ENCODE measurements at places on chromosomes 6 and 20.

DNA sequence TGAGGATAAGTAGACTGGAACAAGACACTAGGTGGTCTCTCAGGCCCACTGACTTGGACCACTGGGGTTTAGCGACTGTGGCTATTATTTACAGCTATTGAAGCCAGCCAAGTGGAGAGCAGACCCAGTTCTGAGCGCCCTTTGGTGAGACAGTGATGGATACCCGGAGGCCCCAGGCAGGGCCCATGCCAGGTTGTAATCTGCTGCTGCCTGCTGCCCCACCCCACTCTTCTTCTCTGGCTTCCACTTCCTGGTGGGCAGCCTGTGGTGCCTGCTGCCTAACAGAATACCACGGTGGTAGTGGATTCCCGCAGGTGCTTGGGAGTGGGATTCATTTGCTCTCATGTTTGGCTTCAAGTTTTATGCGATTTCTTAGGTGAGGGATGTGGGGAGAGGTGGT is 570 bp downstream of the RAB44 start:
- no peak for DNase-seq

DNA sequence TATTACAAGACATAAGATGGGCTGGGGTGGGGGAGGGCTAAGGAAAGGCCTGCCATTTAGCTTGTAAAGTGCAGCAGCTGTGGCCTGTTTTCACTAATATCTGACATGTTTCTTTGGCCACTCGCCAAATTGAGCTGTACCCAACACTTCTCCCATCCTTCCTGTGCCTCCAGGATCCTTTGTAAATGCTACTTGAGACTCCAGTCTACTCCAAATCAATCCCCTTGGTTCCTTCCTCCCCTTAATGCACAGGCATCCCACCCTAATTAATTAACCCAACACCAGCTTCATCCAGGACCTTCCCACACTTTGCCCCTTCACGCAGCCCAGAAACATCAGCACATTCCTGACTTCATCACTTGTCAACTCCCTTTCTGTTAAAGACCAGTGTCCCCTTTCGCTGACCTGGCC is 55.0 kb upstream of the TCF21 start:
- DNase-seq: no peak

GRCh38 chr20:60486315-60486714 is 528.1 kb downstream of the CDH26 start:
- DNase-seq: no peak

DNA sequence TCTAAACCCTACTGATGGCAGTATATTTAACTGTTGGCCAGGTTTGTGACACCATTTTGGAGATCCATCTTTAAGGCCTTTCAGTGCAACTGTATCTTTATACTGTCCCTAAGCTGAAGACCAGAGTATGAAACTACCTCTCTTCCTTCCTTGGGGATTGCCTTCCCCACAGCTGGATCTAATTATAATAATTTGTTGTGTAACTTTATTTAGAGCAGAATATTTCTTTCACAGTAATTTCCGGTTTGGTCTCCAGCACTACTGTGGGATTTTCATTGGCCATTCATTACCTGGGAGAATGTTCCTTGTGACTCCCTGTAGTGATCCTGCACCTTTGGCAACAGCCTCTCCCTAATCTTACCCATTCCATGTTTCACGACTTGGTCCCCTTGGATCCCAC is 75.2 kb downstream of the AKAP7 start:
- no peak for DNase-seq

GRCh38 chr6:46012834-46013233 is 2.8 kb downstream of the CLIC5 start:
- DNase-seq: no peak

DNA sequence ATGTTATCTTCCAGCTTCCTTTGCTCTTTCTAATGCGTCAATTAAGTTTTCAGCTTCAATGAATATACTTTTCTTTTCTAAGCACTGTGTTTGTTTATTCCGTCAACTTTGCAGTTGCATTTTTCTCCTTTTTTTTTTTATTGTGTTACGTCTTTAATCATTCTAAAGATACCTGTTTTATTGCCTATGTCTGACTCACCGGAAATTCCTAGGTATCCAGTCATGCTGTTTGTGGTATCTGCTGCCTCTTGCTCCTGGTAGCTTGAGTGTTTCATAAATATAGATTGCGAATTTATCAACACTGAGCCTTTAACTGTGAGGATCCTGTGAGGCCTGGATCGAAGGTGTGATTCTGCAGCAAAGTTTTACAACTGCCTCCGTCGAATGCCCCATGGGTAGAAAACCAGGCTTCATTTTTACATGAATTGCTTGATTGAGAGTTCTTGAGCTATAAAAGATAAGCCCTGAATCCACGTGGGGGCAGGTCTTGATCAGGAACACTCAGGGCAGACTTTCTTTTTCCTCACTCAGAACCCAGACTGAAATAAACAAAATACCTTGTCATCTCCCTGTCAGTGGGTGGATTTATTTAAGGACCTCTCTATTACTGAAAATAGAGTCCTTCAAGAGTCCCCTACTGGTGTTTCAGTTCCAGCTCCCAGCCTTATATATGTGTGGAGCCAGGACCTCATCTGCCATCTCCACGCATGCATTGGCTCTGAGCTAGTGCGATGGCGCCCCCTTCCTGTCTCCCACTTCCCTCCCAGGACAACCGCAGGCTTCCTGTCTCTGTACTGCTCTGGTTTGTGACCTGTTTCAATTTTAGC is 60.1 kb upstream of the LRRC1 start:
- peak; percentile 43 for DNase-seq

- no peak for DNase-seq
These were observed 79.7 kb upstream of the MYLIP start for GRCh38 chr6:16049168-16049567.

- no peak for DNase-seq
These were observed 237.0 kb downstream of the BCKDHB start for GRCh38 chr6:80343511-80343910.

DNA sequence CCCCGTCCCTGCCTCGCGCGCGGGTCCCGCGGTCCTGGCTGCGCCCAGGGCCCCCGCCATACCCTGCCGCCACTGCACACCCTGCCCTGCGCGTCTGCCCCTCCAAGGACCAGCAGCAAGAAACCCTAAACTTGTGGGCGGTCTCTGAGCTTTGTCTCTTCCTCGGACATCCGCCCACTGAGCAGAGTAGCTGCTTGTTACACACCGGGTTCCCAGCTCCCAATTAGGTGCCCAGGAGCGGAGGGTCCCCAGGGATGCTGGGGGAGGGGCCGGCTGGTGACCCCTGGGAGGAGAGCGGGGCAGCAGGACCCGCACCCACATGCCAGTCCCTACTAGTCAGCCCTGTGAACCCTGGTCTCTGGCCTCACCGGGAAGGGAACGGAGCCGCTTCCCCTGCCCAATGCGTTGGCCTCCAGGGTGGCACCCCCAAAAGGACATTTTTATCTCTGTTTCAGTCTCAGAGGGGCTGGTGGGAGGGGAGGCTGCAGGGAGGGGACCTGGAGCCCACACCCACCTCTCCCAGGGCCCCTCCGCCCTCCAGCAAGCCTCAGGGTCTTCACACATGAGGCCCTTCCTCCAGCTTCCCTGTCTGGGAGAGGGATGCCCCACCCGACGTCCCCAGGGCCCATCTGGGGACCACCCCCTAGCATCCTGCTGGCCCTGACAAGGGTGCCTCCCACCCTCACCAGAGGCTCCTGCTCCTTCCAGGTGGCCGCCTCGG is 10.5 kb downstream of the STMN3 start:
- no peak for DNase-seq

DNA sequence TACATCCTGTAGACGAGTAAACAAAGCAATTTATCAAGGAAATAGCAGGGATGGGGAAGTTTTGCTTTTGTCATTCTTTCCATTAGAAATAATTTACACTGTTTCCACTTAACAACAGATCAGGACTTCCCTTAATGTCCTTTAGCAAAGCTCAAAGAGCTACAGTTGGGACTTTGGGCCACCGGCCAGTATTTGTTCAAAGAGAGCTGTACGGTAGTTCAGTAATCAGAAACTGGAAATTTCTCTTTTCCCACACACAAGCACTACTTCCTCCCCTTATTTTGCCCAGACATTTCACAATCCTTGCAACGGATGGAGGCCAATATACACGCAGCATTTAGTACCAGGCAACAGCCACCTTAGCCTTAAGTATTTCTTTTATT is 12.1 kb upstream of the HINT3 start:
- no peak for DNase-seq

DNA sequence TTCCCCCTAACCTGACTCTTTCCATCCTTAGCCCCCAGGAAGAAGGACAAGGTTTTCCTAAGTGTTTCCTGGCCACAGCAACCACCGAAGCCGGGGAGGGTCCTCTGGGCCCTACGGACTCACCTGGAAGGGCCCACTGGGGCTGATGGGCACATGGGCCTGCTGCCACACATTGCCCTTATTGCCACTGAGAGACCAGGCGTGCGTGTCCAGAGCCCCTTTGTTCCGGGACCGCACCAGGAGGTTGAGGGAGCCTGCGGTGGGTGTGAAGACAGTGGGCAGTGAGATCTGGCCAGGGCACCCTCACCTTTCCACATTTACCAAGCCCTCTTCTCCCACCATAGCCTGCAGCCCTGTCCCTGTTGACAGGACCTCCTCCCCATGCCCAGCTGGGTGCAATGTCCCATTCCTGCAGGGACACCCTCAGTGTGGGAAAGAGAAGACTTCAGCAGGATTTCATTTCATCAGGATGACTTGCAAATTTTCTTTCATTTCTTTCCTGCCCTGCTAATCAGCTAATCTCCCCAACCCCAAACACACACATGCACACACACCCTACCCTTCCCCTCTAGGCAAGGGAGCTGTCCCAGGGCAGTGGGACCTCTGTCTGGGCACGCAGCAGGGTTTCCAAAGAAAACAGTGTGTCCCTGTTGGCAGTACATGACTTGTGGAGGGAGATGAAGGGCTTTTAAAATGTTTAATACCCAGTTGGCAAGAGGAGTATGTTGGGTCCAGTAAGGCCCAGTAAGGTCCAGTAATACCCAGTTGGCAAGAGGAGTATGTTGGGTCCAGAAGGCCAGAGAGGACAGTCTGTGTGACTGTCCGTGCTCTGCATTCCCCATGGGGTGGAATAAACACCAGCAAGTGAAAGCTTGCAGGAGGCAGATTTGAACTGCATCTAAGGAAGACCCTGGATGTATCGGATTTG is 59.0 kb downstream of the MDGA1 start:
- no peak for DNase-seq

- no peak for DNase-seq
These were observed 70.6 kb upstream of the PMEPA1 start for GRCh38 chr20:57780398-57780797.

DNA sequence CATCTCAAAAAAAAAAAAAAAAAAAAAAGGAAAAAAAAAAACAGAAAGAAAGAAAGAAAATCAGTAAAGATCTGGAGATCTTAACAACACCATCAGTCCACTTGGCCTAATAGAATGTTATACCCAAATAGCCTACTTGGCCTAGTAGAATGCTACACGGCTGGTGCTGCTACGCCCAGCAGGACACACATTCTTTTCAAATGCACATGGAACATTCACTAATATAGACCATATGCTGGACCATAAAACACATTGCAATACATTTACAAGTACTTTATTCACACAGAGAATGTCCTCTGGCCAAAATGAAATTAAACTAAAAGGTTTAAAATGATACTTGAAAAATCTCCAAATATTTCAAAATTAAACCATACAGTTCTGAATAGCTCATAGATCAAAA is 80.0 kb upstream of the TNFAIP3 start:
- DNase-seq: no peak

GRCh38 chr6:74054190-74054589 is 358.2 kb downstream of the CD109 start:
- no peak for DNase-seq

- no peak for DNase-seq
These were observed 116.9 kb downstream of the SLX4IP start for GRCh38 chr20:10551732-10552724.

DNA sequence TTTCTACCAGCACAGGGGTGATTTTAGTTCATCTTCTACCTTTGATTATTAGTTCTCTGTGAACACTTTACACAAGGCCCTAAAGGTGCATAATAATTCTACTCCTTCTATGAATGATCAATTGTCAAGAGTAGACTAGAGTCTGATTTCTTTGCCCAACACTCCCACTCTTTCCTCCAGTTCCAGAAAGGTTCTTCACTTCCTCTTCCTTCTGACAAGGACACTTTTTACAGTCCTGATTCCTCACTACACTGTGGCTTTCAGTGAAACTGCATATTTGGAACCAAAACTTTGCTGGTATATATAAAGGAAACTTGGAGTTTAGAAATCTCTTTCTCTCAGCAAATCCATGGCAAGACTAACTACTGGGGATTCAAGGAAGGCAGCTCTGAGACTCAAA is 10.6 kb upstream of the RSPO3 start:
- DNase-seq: no peak

DNA sequence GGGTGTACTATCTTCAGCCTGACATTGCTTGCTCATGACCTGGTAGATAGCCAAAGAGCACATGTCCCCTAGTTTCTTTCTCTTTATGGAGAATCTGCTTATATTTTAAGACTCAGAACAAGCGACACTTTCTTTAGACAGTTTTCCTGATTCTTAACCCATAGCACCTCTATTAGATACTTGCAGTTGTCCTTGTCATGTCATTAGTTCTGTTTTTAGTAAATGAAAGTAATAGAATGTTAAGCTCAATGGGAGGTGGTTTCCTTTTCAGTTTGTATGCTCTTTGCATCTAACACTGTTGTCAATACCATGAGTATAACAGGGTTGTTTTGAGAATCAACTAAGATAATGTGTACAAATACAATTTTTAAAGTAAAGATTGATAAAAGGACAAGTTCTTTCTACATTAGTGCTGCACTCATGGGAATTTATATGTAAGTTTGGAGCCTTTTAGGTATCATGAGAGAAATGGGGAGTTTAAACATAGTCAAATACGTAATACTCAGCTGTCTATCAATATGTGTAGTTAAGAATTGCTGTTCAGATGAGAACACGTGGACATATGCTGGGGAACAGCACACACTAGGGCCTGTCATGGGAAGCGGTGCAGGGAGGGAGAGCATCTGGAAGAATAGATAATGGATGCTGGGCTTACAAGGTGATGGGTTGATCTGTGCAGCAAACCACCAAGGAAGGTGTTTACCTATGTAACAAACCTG is 124.3 kb downstream of the GRM1 start:
- DNase-seq: no peak

- DNase-seq: no peak
These were observed 16.2 kb downstream of the GABRR2 start for GRCh38 chr6:89298680-89299465.

DNA sequence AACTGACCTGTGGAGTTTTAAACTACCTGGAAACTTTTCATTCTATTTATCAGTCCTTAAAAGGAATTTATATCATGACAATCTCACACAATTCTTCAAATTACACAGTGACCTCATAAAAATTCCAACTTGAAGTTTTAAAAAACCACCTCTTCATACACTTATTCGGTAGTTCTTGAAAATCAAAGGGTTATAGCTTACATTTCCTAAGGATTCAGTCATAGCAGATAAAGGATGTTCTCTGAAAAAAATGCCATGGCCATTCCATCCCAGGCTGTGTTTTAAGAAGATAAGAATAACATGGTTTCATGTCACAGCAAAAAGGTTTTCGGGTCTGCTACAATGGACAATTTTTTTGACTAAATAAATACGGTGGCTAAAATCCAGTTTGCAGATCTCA is 41.2 kb downstream of the GOPC start:
- no peak for DNase-seq

Data from BE2C (cell line).